Stimulated activated CD4-positive, alpha-beta T cell treated with anti-CD3 and anti-CD28 coated beads, Interleukin-12 subunit alpha, Interleukin-12 subunit beta, amount 100 ng/mL, for 24 hours (primary cell): ENCODE measurements at places on chromosomes 11 and 22.

GRCh38 chr11:129999407-129999806 lies 3.2 kb downstream of the PRDM10 start:
- no peak for DNase-seq

- DNase-seq: no peak
Observed at GRCh38 chr22:29257751-29258181, 10.0 kb downstream of the RHBDD3 start.

DNA sequence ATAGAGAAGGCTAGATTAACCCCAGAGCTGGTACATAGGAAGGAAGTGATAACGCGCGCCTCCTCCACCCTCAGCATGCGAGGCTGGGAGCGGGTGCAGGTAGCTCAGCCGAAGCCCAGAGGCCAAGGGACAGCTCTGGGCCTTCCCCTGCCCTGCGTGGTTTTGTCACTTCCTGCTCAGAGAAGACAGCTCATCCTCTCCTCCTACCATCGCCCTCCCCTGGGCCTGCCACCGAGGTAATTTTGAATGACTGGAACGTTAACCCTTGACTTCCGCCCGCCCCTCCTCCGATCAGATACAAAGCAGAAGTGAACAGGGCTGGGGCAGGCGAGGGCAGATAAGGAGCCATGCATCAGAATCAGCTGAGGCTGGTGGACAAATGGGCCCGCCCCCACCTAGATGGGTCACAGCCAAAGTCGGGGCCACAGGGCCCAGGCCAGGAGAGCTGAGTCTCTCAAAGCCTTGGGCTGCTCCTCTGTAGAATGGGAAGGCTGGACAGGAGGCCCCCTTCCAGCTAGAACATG lies 1.6 kb downstream of the RAC2 start:
- peak; percentile 82 for DNase-seq

DNA sequence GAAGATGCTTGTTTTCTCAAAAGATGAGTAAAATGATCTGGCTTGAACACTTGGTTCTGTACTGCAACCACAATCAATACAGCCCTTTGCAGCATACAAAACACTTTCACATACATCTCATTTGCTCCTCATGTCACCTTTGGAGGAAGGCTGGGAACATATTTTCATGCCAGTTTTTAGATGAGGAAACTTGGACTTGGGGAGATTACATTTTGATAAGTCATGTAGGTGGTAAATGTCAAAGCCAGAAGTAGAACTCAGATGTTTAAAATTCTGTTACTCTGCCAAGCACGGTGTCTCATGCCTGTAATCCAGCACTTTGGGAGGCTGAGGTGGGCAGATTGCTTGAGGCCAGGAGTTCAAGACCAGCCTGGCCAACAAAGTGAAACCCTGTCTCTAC lies 121.8 kb downstream of the MICAL2 start:
- no peak for DNase-seq

- no peak for DNase-seq
Observed at GRCh38 chr11:122521626-122522025, 133.9 kb upstream of the UBASH3B start.

GRCh38 chr11:35526370-35526792 lies 965 bp upstream of the PAMR1 start:
- no peak for DNase-seq

GRCh38 chr11:45913514-45913913 lies 4.2 kb downstream of the PEX16 start:
- DNase-seq: no peak

DNA sequence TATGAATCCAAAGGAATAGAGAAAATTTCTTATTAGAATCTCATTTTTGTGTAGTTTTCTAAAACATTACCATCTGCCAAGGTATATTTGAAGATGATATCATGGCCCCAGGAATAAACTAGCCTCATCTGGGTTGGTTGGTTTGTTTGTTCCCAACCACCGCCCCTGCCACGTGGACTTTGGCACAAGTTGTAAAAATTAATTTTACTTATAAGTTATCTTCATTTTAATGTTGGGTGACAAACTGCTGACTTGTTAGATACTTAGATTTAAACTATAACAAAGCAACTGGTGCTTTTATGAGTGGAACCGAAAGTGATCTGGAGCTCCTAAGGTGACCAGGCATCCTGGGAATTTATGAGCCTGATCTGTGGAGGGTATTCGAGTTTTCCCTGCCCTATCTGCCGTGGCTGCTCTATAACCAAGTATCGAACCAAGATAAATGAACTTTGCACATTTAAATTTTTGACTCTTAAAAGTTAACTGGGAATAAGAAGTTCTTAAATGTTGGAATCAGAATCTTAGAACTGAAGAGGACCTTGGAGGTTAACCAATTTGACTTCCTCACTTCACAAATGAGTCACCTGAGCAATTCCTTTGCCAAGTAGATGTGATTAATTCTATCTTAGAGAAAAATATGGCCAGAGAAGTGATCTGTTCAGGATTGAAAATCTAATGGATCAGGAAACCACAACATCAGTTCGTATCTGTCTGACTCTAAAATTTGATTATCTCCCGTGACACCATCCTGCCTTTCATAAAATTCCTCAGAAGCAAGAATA lies 129.1 kb upstream of the ARHGAP42 start:
- DNase-seq: no peak

DNA sequence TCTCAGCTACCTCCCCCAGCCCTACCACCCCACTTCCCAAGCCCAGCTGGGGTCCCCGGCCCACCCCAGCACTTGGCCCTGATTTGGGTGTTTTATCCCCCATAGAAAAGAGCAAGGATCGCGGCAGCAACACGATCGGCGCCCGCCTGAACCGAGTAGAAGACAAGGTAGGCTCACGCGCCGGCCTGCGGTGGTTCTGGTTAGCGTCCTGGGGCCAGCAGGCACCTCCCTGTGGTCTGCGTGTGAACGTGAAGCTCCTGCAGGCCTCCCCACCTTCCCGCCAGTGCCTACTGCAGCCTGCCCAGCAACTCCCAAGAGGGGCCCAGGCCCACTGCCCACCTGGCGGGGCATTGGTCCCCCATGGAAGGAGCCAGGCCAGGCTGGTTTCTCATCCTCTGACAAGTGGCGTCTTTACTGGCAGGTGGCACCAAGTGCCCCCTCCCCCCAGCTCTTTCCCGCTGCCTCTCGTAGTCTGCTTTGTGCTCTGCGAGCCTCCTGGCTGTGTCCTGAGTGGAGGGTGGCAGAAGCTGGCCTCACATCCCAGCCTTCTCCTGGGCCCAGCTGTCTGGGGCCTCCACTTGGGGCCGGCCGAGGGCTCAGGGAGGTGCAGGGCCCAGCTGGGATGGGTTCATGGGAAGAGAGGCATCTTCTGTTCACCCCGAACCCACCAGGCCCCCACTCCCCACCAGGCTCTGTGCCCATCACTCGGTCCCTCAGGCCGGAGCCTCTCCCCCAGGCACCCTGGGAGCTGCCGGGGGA lies 78.3 kb upstream of the KCNQ1OT1 start:
- DNase-seq: no peak

DNA sequence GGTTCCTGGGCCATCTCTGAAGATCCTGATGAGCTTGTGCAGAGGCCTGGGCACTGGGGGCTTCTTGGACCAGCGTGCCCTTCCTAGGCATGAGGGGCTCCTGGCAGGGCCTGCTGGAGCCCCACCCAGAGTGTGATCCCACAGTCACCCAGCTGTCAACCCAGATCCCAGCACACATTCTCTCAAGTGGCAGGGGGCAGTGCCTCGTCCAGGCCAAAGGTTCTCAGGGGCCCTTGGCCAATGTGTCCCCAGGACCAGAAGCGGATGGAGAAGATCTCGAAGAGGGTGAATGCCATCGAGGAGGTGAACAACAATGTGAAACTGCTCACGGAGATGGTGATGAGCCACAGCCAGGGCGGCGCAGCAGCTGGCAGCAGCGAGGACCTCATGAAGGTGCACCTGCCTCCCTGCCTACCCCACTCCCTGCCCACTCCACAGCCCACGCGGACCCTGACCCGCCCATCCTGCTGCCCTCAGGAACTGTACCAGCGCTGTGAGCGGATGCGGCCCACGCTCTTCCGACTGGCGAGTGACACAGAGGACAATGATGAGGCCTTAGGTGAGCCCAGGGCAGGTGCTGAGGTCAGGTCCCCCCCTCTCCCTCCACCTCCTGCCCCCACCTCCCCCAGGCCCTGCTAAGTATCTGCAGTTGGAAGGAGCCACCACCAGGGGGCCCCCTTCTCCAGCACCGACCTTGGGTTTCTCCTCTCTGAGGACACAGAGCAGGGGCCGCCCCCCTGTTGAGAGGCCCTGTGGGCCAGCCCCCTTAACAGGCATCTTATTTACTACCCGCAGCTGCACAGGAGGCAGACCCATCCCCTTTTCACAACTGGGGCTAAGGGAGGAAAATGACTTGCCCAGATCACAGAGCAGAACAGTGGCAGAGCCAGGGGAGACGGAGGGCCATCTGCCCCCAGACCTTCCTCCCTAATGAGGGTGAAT lies 14.7 kb downstream of the GGA1 start:
- DNase-seq: peak; percentile 51

DNA sequence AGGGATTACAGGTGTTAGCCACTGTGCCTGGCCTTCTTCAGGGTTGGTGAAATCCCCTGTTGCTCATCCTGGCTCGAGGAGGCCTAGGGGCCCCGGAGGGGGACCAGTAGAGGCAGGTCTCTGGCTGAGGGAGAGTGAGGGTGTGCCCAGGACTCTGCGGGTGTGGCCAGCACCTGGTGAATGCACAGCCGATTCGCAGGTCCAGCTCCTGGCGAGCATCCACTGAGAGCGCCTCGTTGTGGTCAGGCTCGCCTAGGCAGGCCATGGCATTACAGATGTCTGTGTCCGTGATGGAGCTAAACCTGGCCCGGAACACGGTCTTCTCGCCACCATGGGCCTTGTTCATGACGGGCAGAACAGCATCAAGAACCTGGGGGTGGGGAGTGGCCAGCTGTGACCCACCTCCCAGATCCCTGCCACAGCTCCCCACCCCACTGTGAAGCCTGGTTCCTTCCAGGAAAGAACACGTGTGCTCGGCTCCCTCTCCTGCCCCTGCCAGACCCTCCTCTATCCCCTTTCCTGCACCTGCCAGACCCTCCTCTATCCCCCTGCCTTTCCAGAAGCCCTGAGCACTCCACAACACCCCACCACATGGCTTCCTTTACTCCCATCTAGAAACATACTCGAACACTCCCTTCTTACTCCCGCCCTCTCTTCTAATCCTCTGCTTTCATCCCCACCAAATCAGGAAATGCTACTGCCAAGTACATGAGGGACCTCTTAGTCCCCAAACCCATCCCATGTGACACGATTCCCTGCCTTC lies 12.4 kb downstream of the TOP3B start:
- DNase-seq: no peak

- DNase-seq: no peak
Observed at GRCh38 chr11:13999704-14000103, 37.2 kb downstream of the SPON1 start.

DNA sequence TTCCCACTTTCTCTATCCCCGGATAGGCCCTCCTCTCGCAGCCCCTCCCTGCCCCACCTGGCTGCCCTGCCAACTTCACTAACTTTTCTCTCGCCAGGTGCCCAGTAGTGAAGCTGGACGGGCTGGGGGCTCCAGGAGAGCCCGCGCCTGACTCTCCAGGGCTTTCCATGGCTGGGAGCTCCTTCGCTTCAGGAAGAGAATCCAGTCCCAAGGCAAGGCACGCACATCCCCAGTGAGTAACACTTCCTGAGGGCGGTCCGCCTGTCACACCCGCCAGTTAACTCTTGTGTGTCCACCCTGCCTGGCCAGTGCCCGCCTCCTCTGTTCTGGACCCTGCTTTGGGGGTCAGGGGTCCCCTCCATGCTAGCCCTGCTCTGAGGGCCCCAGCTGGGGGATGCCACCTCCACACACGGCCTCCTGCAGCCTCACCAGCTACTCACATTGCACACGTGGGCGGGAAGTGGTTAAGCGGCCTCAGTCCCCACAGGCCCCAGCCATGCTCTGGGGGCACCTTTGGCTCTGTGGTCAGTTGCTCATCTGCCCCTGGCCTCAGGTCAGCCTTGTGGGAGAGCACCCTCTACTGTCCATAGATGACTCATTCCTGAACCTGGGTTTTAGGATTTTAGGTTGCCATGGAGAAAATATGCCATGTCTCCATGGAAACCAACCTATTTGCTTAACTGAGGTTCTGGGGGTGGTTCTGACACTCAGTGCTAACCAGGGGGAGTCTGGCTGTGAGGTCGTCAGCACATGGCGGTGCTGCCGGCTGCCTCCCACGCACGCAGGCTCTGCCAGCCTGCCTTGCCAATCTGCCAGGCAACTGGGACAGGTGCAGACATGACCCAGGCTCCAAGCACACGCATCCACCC lies at the start of gene RIN1:
Gene RIN1 (minus strand): TSS at position 201 of the 869 bp plus-strand sequence. CDS start 32 bp downstream, at position 169.
- no peak for DNase-seq

GRCh38 chr11:75150879-75151278 lies at the start of gene SLCO2B1:
TSS of gene SLCO2B1 (plus strand) at chr11:75151107. CDS start at chr11:75151382, 275 bp downstream.
- DNase-seq: no peak

GRCh38 chr11:103537904-103538502 lies 428.8 kb downstream of the DYNC2H1 start:
- DNase-seq: no peak

GRCh38 chr22:40036591-40037225 lies 42.0 kb downstream of the FAM83F start:
- peak; percentile 41 for DNase-seq

GRCh38 chr22:20562607-20563465 lies 55.4 kb downstream of the MED15 start:
- no peak for DNase-seq
